ENCODE measurements at places on chromosomes 11 and 22. TPM values are rescaled to one million over a fixed set of nuclear protein-coding genes. Genes with fewer than 3 reads are reported as not detected.

The PRAME gene
- total RNA-seq, result not detected

The USP2 gene
- total RNA-seq, result 0.25 TPM

The HTR3B gene
- total RNA-seq, result not detected

The LRRC74B gene
- not detected for total RNA-seq

The MTMR3 gene
- 22.0 TPM for total RNA-seq

The SCGB2A2 gene
- not detected for total RNA-seq

The JAM3 gene
- 15.8 TPM for total RNA-seq

The ACP2 gene
- 23.2 TPM for total RNA-seq

The TEX54 gene
- not detected for total RNA-seq

The SWAP70 gene
- 55.8 TPM for total RNA-seq

The TAF1D gene
- 67.5 TPM for total RNA-seq

The DEFB131B gene
- total RNA-seq, result not detected

The GAL gene
- 0.76 TPM for total RNA-seq

The FAM181B gene
- not detected for total RNA-seq

The SLC22A9 gene
- not detected for total RNA-seq

The HPX gene
- 0.25 TPM for total RNA-seq

The PDE2A gene
- total RNA-seq, result 433 TPM

The NNMT gene
- total RNA-seq, result 133 TPM

The UBQLN3 gene
- not detected for total RNA-seq

The CHRM1 gene
- total RNA-seq, result not detected

The ASCL2 gene
- not detected for total RNA-seq

The ADAMTS15 gene
- total RNA-seq, result 26.2 TPM

The EFCAB6 gene
- total RNA-seq, result 0.13 TPM
